ENCODE measurements at places on chromosomes 3 and 15.
A peak's percentile ranks its signal among the peaks of the same experiment; 100 is the strongest.

DNA sequence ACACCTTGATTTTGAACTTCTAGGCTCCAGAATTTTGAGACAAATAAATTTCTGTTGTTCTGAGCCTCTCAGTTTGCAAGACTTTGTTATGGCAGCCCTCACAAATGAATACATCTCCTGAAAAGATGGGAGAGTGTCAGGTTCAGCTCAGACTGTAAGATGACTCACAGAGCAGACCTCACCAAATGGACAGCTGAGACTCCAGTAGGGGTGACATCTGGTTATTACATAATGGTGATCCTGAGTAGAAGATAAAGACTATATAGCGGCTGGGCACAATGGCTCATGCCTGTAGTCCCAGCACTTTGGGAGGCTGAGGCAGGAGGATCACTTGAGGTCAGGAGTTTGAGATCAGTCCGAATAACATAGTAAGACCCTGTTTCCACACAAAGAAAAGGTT is 26.2 kb upstream of the MTMR14 start:
- DNase-seq, result no peak

GRCh38 chr3:50695031-50695430 is 20.3 kb downstream of the DOCK3 start:
- DNase-seq, result no peak

DNA sequence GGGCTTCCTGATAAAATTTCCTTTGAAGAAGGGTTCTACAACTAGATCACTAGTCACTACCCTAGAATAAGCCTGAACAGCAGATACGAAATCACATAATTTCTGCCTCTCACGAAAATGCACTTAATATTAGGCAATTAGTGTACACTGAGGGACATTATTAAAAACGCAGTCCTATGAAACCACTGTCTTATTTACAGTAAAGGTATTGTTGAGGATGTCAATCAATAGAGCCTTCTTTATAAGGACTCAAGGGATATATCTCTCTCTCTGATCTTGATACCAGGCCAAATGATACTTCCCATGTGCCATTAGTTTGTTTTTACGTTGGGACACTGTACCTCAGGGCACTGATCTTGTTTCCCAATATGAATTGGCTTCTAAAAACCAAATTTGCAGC is 59.6 kb downstream of the ETFA start:
- no peak for DNase-seq

DNA sequence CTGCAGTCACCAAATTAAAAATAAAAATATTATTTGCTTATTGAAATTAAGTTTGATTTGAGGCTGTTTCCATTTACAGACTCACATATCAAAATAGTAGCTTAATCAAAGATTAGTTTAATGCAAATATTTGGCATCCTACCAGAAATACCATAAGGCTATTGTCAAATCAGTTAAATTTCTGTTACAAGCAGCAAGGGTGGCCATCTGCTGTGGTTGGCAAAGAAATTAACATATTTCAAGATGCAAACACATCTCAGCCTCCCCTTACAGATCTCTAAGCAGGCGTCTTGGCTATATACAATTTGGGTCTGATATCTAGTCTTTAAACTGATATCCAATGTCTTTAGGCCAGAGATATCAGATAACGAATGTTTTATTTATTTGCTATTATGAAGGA is 83.2 kb upstream of the NEDD4 start:
- no peak for DNase-seq

- no peak for DNase-seq
Observed at GRCh38 chr3:122200661-122201060, 17.2 kb downstream of the CASR start.

- no peak for DNase-seq
Observed at GRCh38 chr3:164533275-164533674, 545.0 kb downstream of the SI start.

GRCh38 chr15:63491979-63492378 is 12.4 kb upstream of the USP3 start:
- DNase-seq, result no peak

DNA sequence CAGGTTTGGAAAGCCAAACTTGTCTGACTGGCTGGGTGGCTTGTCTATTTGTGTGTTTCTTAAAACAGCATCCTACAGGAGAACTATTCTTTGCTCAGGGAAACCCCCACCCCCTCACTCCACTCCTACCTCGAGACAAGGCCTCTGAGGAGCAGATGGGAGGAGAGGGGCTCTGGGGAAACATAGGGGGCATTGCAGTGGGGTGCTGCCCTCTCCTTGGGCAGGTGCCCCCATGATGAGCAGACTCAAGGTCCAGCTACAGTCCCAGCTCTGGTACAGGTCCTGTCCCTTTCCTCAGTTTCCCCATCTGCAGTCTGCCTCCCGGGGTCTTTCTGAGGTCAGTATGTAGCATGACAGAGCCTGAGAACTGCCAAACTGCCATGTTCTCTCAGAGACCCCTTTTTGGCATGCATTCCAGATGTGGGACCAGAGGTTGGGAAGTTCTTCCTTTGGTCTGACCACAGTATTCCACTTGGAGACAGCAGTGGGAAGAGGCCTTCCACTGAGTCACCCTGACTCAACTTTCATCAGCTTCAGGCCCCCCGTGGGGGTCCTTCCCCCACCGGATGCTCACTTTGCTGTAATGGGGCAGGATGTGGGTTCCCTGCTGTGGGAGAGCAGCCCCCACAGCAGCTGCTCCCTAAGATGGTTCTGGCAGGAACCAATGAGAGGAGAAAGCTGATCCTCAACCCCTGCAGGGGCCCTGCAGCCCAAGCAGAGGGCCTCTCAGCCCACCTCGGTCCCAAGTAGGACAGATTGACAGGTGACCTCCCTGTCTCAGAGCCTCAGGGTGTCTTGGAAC is 32.3 kb upstream of the CYP11A1 start:
- peak; percentile 21 for DNase-seq

GRCh38 chr15:38547255-38547997 is 17.2 kb downstream of the RASGRP1 start:
- peak; percentile 9 for DNase-seq

- no peak for DNase-seq
Observed at GRCh38 chr15:91983729-91984340, 130.3 kb downstream of the SLCO3A1 start.

DNA sequence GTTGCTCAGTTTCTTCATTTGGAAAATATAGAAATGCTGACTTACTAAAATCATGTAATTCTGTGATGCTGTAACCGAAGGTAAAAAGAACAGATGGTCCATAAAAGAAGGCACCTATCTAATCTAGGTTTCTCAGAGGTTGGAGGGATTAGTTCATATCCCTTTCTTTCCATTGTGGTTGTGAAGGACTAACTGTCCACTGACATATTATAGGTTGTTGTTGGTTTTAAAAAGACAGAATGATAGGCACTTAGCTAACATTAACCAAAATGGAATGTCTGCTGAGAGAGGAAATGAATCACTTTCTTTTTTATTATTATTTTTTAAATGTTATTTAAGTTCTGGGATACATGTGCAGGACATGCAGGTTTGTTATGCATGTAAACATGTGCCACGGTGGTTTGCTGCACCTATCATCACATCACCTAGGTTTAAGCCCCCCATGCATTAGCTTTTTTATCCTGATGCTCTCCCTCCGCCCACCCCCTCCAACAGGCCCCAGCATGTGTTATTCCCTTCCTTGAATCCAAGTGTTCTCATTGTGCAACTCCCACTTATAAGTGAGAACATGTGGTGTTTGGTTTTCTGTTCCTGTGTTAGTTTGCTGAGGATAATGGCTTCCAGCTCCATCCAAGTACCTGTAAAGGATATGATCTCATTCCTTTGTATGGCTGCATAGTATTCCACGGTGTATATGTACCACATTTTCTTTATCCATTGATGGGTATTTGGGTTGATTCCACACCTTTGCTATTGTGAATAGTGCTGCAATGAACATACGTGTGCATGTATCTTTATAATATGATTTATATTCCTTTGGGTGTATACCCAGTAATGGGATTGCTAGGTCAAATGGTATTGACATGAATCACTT is 45.8 kb downstream of the ALDH1A2 start:
- no peak for DNase-seq

DNA sequence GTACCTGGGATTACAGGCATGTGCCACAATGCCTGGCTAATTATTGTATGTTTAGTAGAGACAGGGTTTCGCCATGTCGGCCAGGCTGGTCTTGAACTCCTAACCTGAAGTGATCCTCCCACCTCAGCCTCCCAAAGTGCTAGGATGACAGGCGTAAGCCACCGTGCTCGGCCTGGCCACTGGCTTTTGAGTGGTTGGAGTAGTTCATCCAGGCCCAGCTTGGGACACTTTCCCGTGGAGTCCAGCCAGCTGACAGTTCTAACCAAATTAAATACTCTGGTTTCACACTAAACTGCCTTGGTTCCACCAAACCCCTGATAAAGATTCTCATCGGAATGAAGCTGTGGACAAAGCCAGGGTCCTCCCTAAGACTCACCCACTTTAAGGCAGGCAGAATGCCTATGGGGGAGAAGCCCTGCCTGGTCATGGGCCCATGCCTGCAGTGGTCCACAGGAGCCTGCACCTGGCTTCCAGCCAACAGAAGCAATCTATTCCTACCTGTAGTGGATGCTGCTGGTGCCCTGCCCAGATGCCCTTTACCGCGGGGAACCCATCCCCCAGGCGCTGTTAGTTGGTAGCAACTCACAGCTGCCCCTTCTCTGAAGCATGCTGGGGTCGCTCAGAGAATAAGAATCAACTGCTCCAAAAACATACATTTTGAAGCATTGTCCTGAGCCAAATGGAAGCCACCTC is 5.2 kb upstream of the SLC28A1 start:
- no peak for DNase-seq

- no peak for DNase-seq
Observed at GRCh38 chr3:28590860-28591259, 242.2 kb upstream of the AZI2 start.

GRCh38 chr15:42456531-42456930 is 34.4 kb downstream of the ZNF106 start:
- DNase-seq, result no peak

DNA sequence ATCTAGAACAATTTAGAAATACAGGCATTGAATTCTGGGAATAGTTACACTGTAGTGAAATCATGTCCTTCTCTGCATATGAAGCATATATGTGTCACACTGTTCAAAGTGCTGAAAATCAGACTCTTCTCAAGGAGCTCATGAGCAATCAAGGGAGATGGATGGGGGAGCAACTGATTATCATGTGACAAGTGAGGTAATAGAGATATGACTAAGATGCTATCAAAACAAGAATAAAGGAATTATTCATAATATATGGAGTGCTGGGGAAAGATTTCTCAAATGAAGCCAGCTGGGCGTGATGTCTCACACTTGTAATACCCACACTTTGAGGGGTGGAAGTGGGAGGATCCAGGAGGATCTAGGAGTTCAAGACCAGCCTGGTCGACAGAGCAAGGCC is 74.9 kb upstream of the CHRNB4 start:
- DNase-seq, result no peak

DNA sequence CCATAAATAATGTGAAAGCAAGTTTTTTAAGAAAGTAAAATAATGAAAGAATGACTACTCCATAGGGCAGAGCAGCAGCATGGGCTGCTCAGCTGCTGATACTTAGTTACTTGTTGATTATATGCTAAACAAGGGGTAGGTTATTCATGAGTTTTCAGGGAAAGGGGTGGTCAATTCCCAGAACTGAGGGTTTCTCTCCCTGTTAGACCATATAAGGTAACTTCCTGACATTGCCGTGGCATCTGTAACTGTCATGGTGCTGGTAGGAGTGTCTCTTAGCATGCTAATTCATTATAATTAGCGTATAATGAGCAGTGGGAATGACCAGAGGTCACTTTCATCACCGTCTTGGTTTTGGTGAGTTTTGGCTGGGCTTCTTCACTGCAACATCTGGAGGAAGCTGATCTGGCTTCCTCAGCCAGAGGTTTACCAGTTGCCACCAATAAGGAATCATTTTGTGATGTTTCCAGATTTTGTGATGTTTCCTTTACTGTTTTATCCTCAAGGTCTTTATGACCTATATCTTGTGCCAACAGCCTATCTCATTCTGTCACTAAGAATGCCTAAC is 121.8 kb upstream of the CHL1 start:
- no peak for DNase-seq

- no peak for DNase-seq
Observed at GRCh38 chr15:41004490-41004889, 51.2 kb downstream of the CHAC1 start.

GRCh38 chr3:70177881-70178645 is 134.4 kb downstream of the MDFIC2 start:
- DNase-seq, result no peak

DNA sequence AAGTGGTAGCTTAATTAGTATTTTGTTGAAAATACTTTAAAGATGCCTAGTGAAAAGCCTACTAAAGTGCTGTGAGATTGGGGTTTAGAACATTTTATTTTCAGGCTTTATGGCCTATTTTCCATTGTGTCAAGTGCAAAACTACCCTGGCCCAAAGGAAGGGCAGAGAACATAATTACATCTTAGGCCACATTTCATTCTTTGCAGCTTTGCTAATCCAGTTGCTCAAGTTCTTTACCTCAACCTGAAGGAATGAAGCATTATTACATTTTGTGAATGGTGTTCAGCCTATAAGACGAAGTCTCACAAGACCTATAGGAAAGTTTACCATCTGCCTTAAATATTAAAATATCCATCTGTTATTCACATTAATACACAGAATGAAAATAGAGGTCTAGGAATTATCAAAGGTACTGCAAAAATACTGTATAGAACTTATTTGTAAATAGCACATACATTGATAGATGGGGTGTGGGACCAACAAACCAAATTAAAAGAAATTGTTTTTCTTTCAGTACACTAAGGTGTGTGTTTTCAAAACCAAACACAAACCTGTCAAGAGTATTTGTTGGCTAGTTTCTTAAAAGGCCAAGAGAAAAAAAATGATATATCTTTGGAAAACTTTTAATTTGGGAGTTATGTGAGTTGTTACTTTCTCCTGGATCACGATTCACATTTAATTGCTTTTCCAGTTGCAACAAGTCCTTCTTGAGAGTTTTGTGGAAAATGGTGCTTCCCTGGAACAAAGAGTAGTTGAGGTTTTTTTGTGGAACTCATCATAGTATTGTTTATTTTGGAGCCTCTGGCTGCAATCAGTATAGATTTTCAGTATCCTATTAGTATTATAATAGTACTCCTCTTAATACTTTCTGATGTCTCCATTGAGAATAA is 12.0 kb upstream of the SETD5 start:
- DNase-seq, result no peak

DNA sequence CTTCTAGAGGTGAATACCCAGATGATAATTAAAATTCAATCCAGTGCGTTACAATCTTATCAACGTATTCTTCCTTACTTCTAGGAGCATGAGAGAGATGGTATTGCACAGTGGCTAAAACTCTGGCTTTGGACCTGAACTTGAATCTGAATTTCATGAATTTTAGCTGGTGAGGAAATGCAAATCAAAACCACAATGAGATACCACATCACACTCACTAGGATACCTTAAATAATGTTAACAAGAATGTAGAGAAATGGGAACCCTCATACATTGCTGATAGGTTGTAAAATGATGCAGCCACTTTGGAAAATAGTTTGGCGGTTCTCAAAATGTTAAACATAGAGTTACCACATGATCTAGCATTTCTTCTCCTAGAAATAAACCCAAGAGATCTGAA is 47.1 kb upstream of the TSC22D2 start:
- DNase-seq, result no peak

GRCh38 chr3:46242120-46242519 is at the start of gene CCR3:
Gene CCR3, plus strand, starts transcription at chr3:46242460. Its CDS starts 22,699 bp downstream, at chr3:46265159.
- DNase-seq, result no peak

Measured in stimulated activated naive CD4-positive, alpha-beta T cell (primary cell).